ENCODE measurements at places on chromosomes 7 and 10. TPM values are rescaled to one million over a fixed set of nuclear protein-coding genes. Genes with fewer than 3 reads are reported as not detected.

DNA sequence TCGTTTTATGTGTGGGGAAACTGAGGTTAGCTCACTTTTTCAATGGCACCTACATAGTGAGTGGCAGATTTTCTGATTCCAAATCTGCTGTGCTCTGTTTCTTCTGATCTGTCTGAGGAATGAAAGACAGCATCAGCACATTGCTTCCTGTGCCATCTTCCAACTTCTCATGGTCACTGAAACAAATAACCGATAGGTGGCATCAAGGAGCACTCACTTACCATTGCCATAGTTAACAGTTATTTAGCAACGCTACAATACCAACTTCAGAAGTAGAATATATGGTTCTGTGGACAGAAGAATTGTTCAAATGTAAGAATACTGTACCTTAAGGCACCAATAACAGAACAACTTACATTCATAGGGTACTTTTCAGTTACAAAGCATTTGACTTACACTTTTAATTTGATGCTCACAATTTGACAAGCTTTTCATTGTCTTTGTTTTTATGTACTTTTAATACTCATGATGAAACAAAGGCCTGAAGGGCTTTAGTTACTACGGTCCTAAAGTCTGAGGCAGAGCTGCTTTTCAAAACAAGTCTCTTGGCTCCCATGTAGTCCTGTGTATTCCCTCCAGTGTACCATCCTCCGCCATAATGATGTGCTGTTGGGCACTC, 228.9 kb upstream of the TCF7L2 start:
- H3K4me3 ChIP-seq = no peak overlapping the region
- H3K27ac ChIP-seq = no peak overlapping the region
- DNase-seq = peak; percentile 24
- H3K27me3 ChIP-seq = no peaks in the 10 kb centered on the region
- no peaks in the 10 kb centered on the region for H3K4me1 ChIP-seq
- no peaks in the 10 kb centered on the region for H3K36me3 ChIP-seq

GRCh38 chr10:117661316-117661715, 118.8 kb downstream of the EMX2 start:
- DNase-seq = no peak
- no peak overlapping the region for H3K4me3 ChIP-seq
- no peaks in the 10 kb centered on the region for H3K4me1 ChIP-seq

- no peaks in the 10 kb centered on the region for H3K27me3 ChIP-seq
- H3K4me3 ChIP-seq = no peak overlapping the region
- DNase-seq = no peak
- no peaks in the 10 kb centered on the region for H3K36me3 ChIP-seq
- H3K27ac ChIP-seq = no peak overlapping the region
Observed at GRCh38 chr7:130560972-130561371, 69.1 kb downstream of the MEST start.

GRCh38 chr7:135224027-135224426, 9.6 kb upstream of the STRA8 start:
- no peak overlapping the region for H3K27ac ChIP-seq
- no peaks in the 10 kb centered on the region for H3K36me3 ChIP-seq
- H3K4me1 ChIP-seq = no peaks in the 10 kb centered on the region
- no peak for DNase-seq
- H3K27me3 ChIP-seq = no peaks in the 10 kb centered on the region

GRCh38 chr10:27359792-27360355, 119.3 kb upstream of the ACBD5 start:
- DNase-seq = no peak
- no peak overlapping the region for H3K27ac ChIP-seq
- H3K27me3 ChIP-seq = no peaks in the 10 kb centered on the region
- no peak overlapping the region for H3K4me3 ChIP-seq
- no peaks in the 10 kb centered on the region for H3K36me3 ChIP-seq

DNA sequence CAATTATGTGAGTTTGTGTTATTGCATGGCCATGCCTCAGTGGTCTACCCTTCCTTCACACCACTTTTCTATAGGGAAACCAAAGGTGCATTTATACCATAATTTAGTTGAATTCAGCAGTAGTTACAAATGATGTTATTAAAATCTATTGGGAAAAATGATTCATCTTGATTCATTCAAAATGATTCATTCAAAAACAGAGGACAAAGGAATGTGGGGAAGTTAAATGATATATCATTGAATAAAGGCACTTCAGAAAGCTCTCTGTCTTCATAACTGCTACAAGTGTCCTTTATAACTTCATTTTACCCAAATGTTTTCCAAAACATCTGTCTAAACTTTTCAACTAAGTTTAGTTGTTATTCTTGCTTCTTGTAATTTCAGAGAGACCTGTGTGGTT, 722.9 kb downstream of the GRM8 start:
- DNase-seq = no peak
- H3K4me3 ChIP-seq = no peak overlapping the region
- H3K27me3 ChIP-seq = no peaks in the 10 kb centered on the region

- DNase-seq = no peak
- no peak overlapping the region for H3K27ac ChIP-seq
- H3K4me3 ChIP-seq = no peak overlapping the region
- H3K36me3 ChIP-seq = no peaks in the 10 kb centered on the region
- H3K27me3 ChIP-seq = no peaks in the 10 kb centered on the region
- no peaks in the 10 kb centered on the region for H3K4me1 ChIP-seq
Observed at GRCh38 chr7:50362712-50363282, 58.3 kb downstream of the IKZF1 start.

DNA sequence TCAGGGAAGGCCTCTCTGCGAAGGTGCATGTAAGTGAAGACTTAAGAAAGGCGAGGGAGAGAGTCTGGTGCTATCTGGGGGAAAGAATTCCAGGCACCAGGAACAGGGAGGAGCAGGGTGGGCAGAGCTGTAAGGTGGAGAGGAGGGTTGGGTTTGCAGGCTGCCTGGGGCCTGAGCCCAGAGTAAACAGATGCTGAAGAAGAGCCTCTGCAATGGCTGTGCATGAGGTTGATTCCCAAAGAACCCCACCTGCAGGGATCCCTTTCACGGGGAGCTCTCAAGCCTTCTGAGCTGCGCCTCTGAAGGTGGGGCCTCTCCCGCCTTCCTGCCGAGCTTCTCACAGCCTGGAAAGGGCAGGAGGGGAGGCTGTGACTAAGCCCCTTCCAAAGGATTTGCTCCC, 115.1 kb downstream of the RNF216 start:
- H3K4me3 ChIP-seq = no peak overlapping the region
- no peak overlapping the region for H3K27ac ChIP-seq
- no peaks in the 10 kb centered on the region for H3K27me3 ChIP-seq

DNA sequence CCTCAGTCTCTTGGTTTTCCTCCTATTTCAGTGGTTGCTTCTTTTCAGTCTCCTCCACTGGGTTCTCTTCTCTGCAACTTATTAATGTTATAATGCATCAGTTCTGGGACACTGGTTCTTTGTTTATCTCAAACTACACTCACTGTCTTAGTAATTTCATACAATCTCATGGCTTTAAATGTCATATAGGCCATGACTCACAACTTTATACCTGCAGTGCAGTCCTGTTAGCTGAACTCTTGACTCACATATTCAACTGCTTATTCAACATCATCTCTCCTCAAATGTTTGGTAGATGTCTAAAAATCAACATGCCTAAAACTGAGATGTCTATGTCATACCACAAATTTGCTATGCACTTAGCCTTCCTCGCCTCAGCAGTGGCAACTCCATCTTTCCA, 101.2 kb upstream of the PALS2 start:
- no peak overlapping the region for H3K27ac ChIP-seq
- no peak overlapping the region for H3K4me3 ChIP-seq
- DNase-seq = no peak
- H3K4me1 ChIP-seq = no peaks in the 10 kb centered on the region
- H3K36me3 ChIP-seq = no peaks in the 10 kb centered on the region
- H3K27me3 ChIP-seq = no peaks in the 10 kb centered on the region

DNA sequence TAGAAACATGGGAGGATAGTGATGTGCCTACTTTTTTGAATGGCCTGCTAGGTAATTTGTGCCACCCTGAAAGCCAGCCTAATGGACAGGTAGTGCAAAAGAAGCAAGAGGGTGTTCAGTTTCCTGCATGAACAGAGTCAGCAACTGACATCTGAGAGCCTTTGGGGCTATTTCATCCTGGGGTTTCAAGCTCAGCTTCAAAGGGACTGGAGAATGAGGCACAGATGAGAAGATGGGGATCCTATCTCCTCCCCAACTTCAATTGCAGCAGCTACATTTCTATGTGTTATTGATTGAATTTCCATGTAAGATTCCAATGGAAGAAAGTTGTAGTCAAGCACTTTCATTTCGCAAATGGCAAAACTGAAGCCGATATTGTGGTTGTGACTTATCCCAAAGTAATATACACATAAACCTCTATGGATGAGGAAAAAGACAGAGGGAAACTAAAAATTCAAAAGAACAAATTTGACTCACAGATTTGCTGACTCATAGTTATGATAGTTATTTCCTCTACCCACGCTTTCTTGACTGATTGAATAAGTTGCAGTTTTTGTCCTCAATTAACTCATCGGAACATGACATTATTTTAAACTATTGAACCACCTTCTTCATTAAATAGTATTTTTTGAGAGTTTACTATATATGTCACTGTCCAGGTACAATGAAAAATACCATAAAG, 42.6 kb upstream of the NRP1 start:
- no peaks in the 10 kb centered on the region for H3K4me1 ChIP-seq
- no peak overlapping the region for H3K27ac ChIP-seq
- no peaks in the 10 kb centered on the region for H3K36me3 ChIP-seq
- no peaks in the 10 kb centered on the region for H3K27me3 ChIP-seq

- H3K4me3 ChIP-seq = no peak overlapping the region
- DNase-seq = no peak
- H3K4me1 ChIP-seq = peaks cover 5% of the 10 kb centered on the region
- H3K27me3 ChIP-seq = no peaks in the 10 kb centered on the region
- H3K27ac ChIP-seq = no peak overlapping the region
Observed at GRCh38 chr7:116188-116981, 76.0 kb upstream of the FAM20C start.

- H3K27ac ChIP-seq = no peak overlapping the region
- H3K4me3 ChIP-seq = no peak overlapping the region
- no peaks in the 10 kb centered on the region for H3K36me3 ChIP-seq
- no peak for DNase-seq
Observed at GRCh38 chr10:48462482-48463020, 142.3 kb downstream of the ARHGAP22 start.

GRCh38 chr10:112082120-112082519, 101.4 kb downstream of the GPAM start:
- no peak for DNase-seq
- no peak overlapping the region for H3K4me3 ChIP-seq
- H3K4me1 ChIP-seq = no peaks in the 10 kb centered on the region
- no peaks in the 10 kb centered on the region for H3K36me3 ChIP-seq

- H3K4me1 ChIP-seq = peaks cover 37% of the 10 kb centered on the region
- H3K4me3 ChIP-seq = peak overlapping the region; percentile 30
- H3K27me3 ChIP-seq = no peaks in the 10 kb centered on the region
- H3K36me3 ChIP-seq = no peaks in the 10 kb centered on the region
- peak; percentile 64 for DNase-seq
Observed at GRCh38 chr10:72260239-72260975, 13.3 kb upstream of the DDIT4 start.

GRCh38 chr10:20768843-20769242, 128.3 kb downstream of the NEBL start:
- no peak overlapping the region for H3K27ac ChIP-seq
- no peaks in the 10 kb centered on the region for H3K27me3 ChIP-seq
- H3K36me3 ChIP-seq = no peaks in the 10 kb centered on the region

DNA sequence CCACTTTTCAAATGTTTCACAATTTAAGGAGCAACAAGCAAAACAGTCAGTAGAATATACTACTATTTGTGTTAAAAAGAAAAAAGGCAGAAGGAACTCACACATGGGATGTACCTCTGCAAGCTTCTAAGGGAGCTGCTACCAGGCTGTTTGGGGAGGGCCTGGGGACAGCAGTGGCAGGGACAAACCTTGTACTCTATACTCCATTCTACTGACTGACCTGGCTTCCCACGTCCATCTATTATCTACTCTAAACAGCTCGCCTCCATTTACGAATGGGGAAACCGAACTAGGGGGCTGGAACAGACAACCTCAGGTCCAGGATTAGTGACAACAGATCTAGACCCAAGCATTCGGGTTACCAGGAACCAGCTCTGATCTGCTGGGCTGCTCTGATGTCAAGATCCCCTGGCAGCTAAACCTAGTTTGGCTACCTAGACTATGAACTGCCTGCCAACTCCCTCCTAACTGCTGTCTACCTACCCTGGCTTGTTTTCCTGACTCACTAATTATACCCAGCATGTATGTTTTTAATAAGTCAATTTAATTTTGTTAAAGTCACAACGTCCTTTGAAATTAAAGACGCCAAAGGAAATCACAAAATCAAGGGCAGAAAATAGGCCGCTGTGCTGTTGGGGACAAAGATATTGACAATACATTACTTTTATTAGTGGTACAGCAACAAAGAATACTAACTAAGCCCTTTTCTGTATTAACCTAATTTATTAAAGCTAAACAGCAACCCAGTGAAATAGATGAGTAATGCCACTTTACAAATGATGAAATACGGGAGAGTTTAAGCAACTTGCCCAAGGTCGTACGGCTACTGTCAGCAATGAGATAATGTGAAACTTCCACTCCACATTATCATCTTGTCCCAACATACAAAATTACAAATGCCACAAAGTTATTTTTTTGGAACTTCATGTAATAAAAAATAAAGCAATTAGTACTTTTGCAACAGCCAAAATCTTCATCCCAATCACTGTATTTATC, 5.3 kb downstream of the PSAP start:
- H3K4me1 ChIP-seq = peaks cover 12% of the 10 kb centered on the region
- DNase-seq = no peak
- H3K27me3 ChIP-seq = no peaks in the 10 kb centered on the region
- H3K27ac ChIP-seq = no peak overlapping the region
- H3K36me3 ChIP-seq = no peaks in the 10 kb centered on the region
- no peak overlapping the region for H3K4me3 ChIP-seq

DNA sequence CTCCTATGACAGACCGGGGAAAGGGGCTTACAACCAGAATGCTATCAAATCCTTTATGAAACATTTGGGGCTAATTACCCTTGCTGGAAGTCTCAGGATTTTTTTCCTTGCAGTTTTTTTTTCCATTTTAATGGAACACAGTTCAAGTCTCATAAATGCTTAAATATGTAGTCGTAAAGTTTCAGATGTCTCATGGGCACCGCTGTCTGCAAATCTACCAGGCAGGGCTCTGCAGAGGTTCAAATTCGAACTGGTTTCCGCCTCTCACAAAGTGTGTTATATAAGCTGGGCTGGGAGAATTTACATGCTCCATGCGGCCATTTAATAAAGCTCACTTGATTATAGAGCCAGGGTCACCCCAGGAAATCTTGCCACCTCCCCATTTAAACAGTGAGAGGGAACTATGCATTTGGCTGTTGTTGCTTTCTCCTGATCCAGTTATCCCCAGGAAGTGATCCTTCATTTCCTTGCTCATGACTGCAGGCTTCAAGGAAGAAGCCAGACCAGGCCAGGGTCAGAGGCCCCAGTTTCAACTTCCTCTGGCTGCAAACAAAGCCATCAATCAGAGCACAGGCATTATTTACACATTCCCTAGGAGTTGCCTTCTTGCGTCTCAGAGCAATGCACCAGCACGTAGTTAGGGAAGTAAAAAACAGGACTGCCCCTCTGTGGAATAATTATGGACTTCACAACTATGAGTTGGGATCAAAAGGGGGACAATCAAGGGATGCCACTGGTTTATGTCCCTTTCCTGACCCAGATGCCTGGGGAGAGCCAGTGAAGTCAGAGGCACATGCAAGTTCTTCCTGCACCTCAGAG, 358.8 kb downstream of the PRPF18 start:
- no peak for DNase-seq
- no peaks in the 10 kb centered on the region for H3K4me1 ChIP-seq
- H3K4me3 ChIP-seq = no peak overlapping the region
- H3K27ac ChIP-seq = no peak overlapping the region
- H3K27me3 ChIP-seq = no peaks in the 10 kb centered on the region

The LBX1 gene
- total RNA-seq = not detected

The ADRB1 gene
- 10.2 TPM for total RNA-seq

The TSPAN13 gene
- total RNA-seq = 21.8 TPM
